ENCODE measurements at places on chromosomes 2 and 18.
A peak's percentile ranks its signal among the peaks of the same experiment; 100 is the strongest.

DNA sequence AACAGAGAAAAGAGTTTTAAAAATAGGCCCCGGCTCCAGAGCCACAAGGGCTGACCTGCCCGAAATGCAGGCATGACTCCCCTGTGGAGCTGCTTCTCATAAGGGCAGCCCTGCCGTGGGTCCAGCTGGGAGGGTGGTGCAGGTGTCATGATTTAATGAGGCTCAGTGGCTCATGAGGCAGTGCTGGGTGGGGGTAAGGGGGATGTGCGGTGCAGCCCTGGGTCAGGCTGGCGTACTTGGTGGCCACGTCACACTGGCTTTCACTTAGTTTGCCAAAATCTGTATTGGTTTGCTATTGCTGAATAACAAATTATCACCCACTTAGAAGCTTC, 33.6 kb downstream of the HJURP start:
- no peak for DNase-seq

GRCh38 chr2:63012541-63012940, 38.1 kb upstream of the OTX1 start:
- no peak for DNase-seq

DNA sequence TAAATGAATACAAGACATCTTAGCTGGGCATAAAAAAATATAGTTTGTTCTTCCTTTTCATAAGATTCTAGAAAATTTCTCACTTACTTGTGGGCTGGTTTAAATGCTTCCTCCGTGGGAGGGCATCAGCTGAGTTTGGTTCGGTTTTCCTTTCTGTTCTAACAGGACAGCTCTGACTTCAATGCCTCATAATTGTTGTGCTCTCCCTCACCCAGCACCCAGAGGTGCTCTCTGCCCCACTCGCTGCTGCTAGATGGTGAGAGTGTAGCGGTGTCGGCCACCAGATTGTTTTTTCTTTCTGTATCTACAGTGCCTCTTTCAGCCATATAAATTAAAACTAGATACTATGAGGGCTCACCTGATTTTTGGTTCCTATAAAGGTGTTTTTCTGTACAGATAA, 407.2 kb upstream of the CDH7 start:
- no peak for DNase-seq

GRCh38 chr2:241391892-241392665, 36.0 kb downstream of the FARP2 start:
- DNase-seq, result peak; percentile 45

DNA sequence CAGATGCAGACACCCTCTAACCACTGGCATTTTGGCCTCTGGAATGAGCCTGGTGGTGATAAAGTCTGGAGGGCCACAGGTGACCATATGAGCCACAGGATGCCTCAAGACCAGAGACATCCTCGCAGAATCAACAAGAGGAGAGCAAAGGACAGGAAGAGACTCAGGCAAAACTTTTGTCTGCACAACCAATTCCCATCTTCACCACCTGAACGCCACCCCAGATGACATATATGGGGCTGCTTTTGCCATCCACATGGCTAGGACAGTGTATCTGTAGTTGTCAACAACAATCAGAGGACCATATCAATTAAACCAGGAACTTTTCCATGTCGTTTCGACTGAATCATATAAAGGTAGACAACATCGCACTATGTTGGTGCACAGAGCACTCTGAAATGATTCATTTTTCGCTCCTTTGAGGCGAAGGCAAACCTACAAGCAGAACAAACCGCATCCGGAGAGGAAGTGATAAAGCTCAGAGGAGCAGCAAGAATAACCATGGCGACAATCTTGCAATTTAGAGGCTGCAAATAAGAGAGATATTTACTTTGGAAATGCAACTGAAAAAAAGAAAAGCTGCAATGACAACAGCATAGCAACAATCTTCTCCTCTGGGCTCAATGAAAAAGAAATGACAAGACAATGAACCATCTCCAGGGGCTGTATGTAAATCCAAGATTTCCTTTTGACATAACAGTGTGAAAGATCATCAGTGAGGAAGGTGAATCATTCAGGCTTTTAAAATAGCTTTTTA, 204.5 kb downstream of the ARL4C start:
- peak; percentile 79 for DNase-seq

- no peak for DNase-seq
These were observed 108.4 kb upstream of the SNTG2 start for GRCh38 chr2:842151-842803.
